ENCODE measurements at places on chromosomes 12 and 14. TPM values are rescaled to one million over a fixed set of nuclear protein-coding genes. Genes with fewer than 3 reads are reported as not detected.

Gene HOXC6
- 4.7 TPM for polyA plus RNA-seq

Gene SPIC
- not detected for polyA plus RNA-seq

DNA sequence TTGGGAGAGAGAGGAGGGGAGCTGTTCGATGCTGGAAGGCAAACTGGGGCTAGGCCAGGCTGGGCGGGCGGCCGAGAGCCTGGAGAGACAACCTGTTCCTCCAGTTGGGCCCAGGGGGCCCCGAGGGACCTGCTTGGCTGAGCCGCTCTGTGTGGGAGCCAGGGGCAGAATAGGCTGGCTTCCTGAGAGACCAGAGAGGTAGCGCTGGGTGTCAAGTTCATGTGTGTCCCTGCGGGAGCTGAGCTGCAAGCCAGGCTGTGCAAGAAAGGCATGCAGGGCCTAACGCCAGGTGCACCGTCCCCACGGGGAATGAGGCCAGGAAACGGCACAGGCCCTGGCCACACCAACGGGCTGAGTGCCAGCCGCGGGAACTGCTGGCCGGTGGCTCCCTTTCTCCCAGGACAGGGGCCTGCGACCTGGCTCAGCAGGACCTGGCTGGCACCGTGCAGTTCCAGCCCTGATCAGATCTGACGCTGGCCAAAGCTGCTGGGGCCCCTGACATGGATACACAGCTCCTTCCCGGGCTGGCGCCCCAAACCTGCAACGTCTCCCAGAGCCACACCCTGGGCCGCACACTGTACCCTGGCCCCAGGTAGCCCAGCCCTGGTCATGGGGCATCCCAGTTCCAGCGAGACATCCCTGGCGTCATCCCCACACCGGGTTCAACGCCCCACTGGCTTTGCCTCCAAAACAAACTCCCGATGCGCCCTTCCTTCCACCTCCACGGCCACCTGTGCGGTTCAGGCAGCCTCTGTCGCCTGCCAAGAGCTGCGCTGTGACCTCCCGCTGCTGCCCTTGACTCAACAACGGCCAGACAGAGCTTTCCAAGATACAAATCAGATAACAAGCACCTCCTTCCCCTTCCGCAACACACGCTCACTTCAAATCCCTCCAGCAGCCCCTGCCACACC lies 65.0 kb downstream of the RFLNA start:
- H3K4me3 ChIP-seq: no peak overlapping the region
- DNase-seq: no peak
- no peaks in the 10 kb centered on the region for H3K27me3 ChIP-seq
- H3K4me1 ChIP-seq: no peaks in the 10 kb centered on the region

Gene RPS6KL1
- polyA plus RNA-seq: 0.69 TPM

GRCh38 chr14:44893535-44893934 lies 68.2 kb downstream of the KLHL28 start:
- no peaks in the 10 kb centered on the region for H3K36me3 ChIP-seq
- peaks cover 6% of the 10 kb centered on the region for H3K4me1 ChIP-seq
- DNase-seq: no peak
- no peak overlapping the region for H3K27ac ChIP-seq
- H3K27me3 ChIP-seq: no peaks in the 10 kb centered on the region
- no peak overlapping the region for H3K4me3 ChIP-seq

Gene FIGNL2
- polyA plus RNA-seq: not detected

- no peak for DNase-seq
- no peaks in the 10 kb centered on the region for H3K36me3 ChIP-seq
- no peaks in the 10 kb centered on the region for H3K4me1 ChIP-seq
- H3K27ac ChIP-seq: no peak overlapping the region
- no peaks in the 10 kb centered on the region for H3K27me3 ChIP-seq
- H3K4me3 ChIP-seq: no peak overlapping the region
Observed at GRCh38 chr14:59132796-59133494, 55.5 kb upstream of the DAAM1 start.

GRCh38 chr12:49357103-49357678 lies 10.1 kb upstream of the SPATS2 start:
- peaks cover 17% of the 10 kb centered on the region for H3K4me1 ChIP-seq
- H3K36me3 ChIP-seq: no peaks in the 10 kb centered on the region
- no peak for DNase-seq
- no peak overlapping the region for H3K4me3 ChIP-seq

Gene TUBA1B
- polyA plus RNA-seq: 2,055 TPM

DNA sequence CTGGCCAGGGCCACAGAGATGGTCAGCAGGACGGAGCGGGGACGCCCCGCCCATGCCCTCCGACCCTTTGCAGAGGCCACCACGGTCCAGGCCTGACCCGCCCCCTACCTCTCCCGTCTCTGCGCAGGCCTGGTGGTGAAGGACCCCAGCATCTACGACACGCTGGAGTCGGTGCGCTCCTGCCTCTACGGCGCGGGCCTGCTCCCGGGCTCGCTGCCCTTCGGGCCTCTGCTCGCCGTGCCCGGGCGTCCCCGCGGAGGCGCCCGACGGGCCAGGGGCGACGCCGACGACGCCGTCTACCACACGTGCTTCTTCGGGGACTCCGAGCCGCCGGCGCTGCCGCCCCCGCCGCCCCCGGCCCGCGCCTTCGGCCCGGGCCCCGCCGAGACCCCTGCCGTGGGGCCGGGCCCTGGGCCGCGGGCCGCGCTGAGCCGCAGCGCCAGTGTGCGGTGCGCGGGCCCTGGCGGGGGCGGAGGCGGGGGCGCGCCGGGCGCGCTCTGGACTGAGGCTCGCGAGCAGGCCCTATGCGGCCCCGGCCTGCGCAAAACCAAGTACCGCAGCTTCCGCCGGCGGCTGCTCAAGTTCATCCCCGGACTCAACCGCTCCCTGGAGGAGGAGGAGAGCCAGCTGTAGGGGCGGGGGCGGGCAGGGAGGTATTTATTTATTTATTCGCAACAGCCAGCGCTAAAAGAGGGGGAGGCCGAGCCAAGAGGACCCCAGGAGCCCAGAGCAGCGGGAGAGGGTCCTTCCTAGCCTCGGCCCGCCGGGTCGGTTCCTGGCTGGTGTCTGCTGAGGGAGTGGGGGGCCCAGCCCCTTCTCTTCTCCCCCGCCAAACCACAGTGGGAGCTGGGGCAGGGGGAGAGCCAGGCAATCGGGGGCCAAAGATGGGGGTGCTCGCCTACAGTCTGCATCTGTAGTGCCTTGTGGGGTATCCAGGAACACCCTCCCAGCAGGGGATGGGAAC lies 8.1 kb downstream of the TAMALIN start:
- no peaks in the 10 kb centered on the region for H3K27me3 ChIP-seq
- H3K27ac ChIP-seq: no peak overlapping the region
- no peak for DNase-seq
- H3K4me3 ChIP-seq: no peak overlapping the region
- H3K4me1 ChIP-seq: peaks cover 16% of the 10 kb centered on the region
- no peaks in the 10 kb centered on the region for H3K36me3 ChIP-seq

- H3K4me1 ChIP-seq: no peaks in the 10 kb centered on the region
- no peaks in the 10 kb centered on the region for H3K27me3 ChIP-seq
- H3K4me3 ChIP-seq: no peak overlapping the region
- H3K36me3 ChIP-seq: no peaks in the 10 kb centered on the region
Observed at GRCh38 chr14:92309968-92310530, 12.9 kb upstream of the SLC24A4 start.

GRCh38 chr14:98144964-98145363 lies 1127.0 kb downstream of the BCL11B start:
- H3K4me1 ChIP-seq: peaks cover 3% of the 10 kb centered on the region
- DNase-seq: no peak
- no peak overlapping the region for H3K4me3 ChIP-seq
- H3K36me3 ChIP-seq: no peaks in the 10 kb centered on the region
- H3K27me3 ChIP-seq: no peaks in the 10 kb centered on the region
- no peak overlapping the region for H3K27ac ChIP-seq

DNA sequence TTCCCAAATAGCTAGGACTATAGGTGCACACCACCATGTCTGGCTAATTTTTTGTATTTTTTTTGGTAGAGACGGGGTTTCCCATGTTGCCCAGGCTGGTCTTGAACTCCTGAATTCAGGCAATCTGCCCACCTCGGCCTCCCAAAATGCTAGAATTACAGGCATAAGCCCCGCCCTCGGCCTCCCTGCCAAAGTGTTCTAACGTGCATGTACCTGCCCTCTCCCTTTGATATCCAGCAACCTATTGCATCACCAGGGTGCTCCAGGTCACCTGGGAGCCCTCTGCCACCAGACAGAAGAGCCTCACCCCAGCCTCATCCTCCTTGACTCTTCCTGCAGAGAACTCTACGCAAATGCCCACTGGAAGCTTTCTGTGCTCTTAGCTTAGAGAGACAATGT lies 2.2 kb upstream of the EML1 start:
- peaks cover 6% of the 10 kb centered on the region for H3K4me1 ChIP-seq
- DNase-seq: no peak
- peaks cover 31% of the 10 kb centered on the region for H3K27me3 ChIP-seq
- no peaks in the 10 kb centered on the region for H3K36me3 ChIP-seq
- H3K27ac ChIP-seq: no peak overlapping the region

DNA sequence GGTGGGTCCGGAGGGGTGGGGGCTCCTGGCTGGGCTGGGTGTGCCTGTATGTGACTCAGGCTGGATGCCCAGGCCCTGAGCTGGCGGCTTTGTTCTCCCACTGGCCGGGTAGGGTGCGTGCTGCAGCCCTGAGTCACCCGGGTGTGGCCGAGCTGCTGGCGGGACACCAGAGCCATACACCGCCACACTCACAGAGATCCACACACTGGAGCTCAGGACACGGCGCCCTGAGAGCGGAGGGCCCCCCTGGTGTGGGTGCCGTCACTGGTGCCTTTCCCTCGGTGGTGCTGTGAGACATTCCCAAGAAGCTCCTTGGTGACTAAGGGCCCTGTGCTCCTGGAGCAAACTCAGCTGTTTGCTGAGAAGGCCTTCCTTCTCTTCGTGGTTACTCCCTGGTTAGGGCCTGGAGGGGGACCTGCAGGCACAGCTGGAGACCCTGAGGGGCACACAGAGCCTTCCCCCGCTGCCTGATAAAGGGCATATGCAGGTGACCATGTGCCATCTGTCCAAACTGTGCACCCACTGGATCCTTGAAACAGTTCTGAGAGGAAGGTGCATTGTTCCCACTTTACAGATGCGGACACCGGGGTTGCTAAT lies 44.3 kb downstream of the KRT80 start:
- H3K36me3 ChIP-seq: no peaks in the 10 kb centered on the region
- no peak for DNase-seq
- H3K27ac ChIP-seq: peak overlapping the region; percentile 100
- H3K4me3 ChIP-seq: no peak overlapping the region
- H3K4me1 ChIP-seq: peaks cover 92% of the 10 kb centered on the region

- H3K27ac ChIP-seq: no peak overlapping the region
- H3K36me3 ChIP-seq: no peaks in the 10 kb centered on the region
- no peaks in the 10 kb centered on the region for H3K4me1 ChIP-seq
- H3K27me3 ChIP-seq: no peaks in the 10 kb centered on the region
- DNase-seq: no peak
Observed at GRCh38 chr12:102876883-102877282, 40.2 kb downstream of the PAH start.

GRCh38 chr14:80387563-80387981 lies 176.3 kb upstream of the DIO2 start:
- H3K4me3 ChIP-seq: no peak overlapping the region
- DNase-seq: no peak
- peaks cover 50% of the 10 kb centered on the region for H3K4me1 ChIP-seq
- H3K27me3 ChIP-seq: no peaks in the 10 kb centered on the region
- H3K27ac ChIP-seq: no peak overlapping the region
- H3K36me3 ChIP-seq: no peaks in the 10 kb centered on the region

- no peaks in the 10 kb centered on the region for H3K4me1 ChIP-seq
- H3K27me3 ChIP-seq: peaks cover 7% of the 10 kb centered on the region
Observed at GRCh38 chr14:55238019-55238680, 33.1 kb upstream of the FBXO34 start.

DNA sequence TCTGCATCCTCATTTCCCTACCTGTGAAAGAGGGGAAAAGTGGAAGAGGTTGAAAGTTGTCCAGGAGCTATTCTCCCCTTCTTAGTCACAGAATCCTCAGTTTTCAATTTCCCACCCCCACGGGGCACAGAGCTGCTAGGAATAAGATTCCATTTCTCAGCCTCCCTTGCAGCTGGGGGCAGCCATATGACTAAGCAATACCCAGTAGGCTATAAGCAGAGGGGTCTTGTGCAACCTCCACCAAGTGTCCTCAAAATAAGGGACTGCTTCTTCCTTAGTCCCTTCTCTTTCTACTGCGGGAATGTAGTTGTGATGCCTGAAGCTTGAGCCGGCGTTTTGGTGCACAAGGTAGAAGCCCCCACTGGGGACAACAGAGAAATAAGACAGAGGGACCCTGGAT lies 40.9 kb downstream of the VWF start:
- no peaks in the 10 kb centered on the region for H3K27me3 ChIP-seq
- H3K4me1 ChIP-seq: peaks cover 18% of the 10 kb centered on the region
- H3K36me3 ChIP-seq: no peaks in the 10 kb centered on the region
- H3K27ac ChIP-seq: no peak overlapping the region
- H3K4me3 ChIP-seq: no peak overlapping the region

DNA sequence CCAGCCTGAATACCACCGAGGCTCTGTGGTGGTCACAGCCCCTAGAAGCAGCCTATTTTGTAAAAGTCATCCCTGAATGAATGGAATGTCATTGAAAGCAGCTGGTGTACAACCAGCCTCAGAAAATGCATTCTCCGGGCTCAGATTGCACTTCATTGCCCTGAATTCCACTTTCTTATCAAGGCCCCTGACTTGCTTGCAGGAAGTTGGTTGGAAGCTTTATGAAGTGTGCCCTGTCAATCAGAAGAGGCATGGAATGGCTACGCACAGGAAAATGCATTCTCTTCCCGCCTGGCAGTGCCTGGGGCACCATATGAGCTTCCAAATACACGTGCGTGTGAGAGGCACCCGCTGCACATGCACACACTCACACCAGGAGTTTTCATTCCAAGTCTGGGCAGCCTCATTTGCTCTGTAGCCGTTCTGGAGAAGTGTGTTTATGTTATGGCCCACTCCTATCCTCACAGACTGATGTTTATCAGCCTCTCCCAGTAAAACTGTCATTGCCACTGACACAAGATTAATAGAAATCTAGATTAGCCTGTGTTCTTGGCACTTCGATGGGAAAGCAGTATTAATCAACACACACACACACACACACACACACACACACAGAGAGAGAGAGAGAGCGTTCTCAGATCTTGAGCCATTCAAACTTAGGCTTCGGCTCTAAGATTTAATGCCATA lies 63.9 kb downstream of the NUAK1 start:
- peaks cover 2% of the 10 kb centered on the region for H3K36me3 ChIP-seq
- no peak overlapping the region for H3K27ac ChIP-seq
- peaks cover 7% of the 10 kb centered on the region for H3K4me1 ChIP-seq

Gene TTC8
- 49.2 TPM for polyA plus RNA-seq

- H3K4me3 ChIP-seq: no peak overlapping the region
- H3K36me3 ChIP-seq: no peaks in the 10 kb centered on the region
- H3K27me3 ChIP-seq: no peaks in the 10 kb centered on the region
- H3K4me1 ChIP-seq: no peaks in the 10 kb centered on the region
- no peak overlapping the region for H3K27ac ChIP-seq
Observed at GRCh38 chr14:79791055-79791732, 420.1 kb downstream of the DIO2 start.

- H3K4me3 ChIP-seq: no peak overlapping the region
- H3K27ac ChIP-seq: no peak overlapping the region
- H3K27me3 ChIP-seq: no peaks in the 10 kb centered on the region
- H3K4me1 ChIP-seq: no peaks in the 10 kb centered on the region
- no peak for DNase-seq
Observed at GRCh38 chr12:131592972-131593371, 117.9 kb upstream of the SFSWAP start.

- no peak overlapping the region for H3K4me3 ChIP-seq
- no peak for DNase-seq
- peaks cover 1% of the 10 kb centered on the region for H3K36me3 ChIP-seq
- H3K27me3 ChIP-seq: no peaks in the 10 kb centered on the region
- H3K4me1 ChIP-seq: peaks cover 22% of the 10 kb centered on the region
Observed at GRCh38 chr12:14959126-14959440, 2.3 kb downstream of the ARHGDIB start.

GRCh38 chr14:102760496-102761193 lies 16.6 kb upstream of the TRAF3 start:
- H3K4me1 ChIP-seq: no peaks in the 10 kb centered on the region
- peaks cover 12% of the 10 kb centered on the region for H3K27me3 ChIP-seq
- no peak overlapping the region for H3K4me3 ChIP-seq
- no peak overlapping the region for H3K27ac ChIP-seq
- no peaks in the 10 kb centered on the region for H3K36me3 ChIP-seq

Data from keratinocyte (primary cell).